ENCODE measurements at places on chromosomes 12 and 14.

DNA sequence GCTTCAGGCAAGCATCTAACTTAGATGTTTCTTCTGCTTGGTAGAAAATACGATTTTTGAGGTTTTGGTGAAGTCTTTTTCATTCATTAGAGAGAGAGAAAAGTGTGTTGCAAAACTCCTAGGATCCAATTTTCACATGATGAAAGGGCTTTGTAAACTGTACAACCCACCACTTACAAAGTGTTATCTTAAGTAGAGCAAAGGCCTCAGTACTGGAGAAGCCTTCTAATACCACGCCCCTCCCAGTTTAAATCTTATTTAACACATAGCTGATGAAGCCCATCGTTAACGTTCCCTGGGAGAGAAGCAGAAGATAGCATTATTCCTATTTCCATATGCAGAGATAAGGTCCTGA lies 869 bp downstream of the APOLD1 start:
- no peak for DNase-seq

GRCh38 chr14:74062809-74063150 lies 21.5 kb downstream of the ALDH6A1 start:
- DNase-seq = no peak

DNA sequence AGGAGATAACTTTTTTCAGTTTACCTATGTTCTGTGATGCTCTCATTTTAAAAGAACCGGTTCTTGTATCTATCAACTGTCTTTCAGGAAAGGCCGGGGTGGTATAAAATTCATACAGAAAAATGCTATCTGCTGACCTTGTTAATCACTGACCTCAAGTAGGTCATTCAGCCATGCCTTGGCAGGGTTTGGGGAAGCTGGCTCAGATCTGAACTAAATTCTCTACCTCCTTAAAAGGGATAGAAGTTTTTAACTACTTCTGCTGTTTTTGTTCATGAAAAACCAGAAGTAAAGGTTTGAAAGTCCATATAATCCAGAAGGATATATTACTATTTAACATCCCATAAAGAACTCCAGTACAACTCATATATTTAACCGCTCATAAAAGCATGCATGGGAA lies 10.1 kb downstream of the MYRFL start:
- no peak for DNase-seq

DNA sequence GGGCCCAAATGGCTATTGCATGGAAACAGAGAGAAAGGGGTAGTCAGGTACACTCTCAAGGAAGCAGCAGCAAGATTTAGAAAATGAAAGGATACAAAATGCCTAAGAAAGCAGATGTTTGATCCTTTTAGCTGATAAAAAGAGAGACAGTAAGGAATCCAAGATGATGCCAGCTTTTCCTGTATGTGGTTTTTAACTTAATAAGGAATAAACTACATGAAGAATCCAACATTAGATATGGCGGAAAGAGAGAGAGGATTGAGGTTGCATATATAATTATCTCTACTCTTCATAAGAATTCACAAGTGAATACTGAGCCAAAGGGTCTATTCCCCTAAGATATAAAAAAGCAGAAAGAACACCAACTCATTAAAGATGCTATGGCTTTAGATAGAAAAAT lies 11.6 kb downstream of the TMED10 start:
- no peak for DNase-seq

DNA sequence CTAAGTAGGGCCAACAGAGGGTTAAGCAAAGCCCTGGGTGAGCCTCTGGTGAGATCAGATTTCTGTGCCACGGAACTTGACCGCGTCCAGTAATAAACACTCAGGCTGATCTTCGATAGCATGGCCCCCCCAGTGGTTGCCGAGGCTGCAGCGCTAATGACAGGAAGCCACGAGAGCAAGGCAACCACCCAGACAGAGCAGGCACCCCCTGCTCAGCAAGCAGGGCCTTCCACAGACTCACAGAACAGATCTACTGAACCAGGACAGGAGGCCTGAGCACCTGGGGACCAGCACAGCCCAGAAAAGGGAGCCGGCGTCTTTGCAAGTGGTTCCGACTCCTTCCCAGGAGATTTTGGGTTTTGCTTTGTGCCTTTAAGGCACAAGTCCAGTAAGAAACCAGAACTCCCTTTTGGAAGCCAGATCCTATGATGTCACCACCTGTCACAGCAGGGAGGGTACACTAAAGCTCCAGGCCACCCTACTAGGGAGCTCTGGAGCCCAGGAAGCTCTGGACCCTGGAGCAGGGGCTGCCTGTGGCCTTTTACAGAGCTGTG lies 42.3 kb downstream of the BCL11B start:
- no peak for DNase-seq

DNA sequence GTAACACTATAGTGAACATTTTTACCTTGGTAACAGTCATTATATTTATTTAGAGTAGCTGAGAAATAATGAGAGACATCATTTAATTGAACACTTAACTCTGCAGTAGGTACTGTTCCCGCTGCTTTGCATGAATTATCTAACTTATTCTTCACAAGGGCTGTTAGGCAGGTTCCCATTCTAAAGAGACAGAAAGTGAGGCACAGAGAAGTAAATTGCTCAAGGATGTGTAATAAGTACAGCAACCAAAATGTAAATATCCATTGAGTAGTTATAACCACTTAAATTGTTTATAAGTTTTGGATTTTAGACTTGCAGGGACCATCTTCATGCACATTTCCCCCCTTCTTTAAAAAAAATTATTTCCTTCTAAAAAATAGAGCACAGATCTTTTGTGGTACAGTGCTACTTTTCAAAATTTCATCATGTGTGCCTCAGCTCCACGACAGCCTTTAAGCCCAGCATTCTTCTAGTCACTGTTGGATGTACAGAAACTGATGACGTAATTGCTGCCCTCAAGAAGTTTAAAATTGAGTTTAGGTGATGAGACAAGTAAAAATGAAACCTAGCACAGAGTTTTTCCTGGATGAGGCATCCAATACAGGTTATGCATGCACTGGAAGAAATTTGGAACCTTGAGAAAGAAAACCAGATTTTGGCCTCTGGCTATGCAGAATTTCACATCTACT lies 6.0 kb upstream of the MANSC4 start:
- DNase-seq = no peak

- DNase-seq = no peak
Observed at GRCh38 chr12:79964100-79964627, 29.3 kb upstream of the PPP1R12A start.

- DNase-seq = no peak
Observed at GRCh38 chr12:76720068-76720467, 43.8 kb upstream of the ZDHHC17 start.

DNA sequence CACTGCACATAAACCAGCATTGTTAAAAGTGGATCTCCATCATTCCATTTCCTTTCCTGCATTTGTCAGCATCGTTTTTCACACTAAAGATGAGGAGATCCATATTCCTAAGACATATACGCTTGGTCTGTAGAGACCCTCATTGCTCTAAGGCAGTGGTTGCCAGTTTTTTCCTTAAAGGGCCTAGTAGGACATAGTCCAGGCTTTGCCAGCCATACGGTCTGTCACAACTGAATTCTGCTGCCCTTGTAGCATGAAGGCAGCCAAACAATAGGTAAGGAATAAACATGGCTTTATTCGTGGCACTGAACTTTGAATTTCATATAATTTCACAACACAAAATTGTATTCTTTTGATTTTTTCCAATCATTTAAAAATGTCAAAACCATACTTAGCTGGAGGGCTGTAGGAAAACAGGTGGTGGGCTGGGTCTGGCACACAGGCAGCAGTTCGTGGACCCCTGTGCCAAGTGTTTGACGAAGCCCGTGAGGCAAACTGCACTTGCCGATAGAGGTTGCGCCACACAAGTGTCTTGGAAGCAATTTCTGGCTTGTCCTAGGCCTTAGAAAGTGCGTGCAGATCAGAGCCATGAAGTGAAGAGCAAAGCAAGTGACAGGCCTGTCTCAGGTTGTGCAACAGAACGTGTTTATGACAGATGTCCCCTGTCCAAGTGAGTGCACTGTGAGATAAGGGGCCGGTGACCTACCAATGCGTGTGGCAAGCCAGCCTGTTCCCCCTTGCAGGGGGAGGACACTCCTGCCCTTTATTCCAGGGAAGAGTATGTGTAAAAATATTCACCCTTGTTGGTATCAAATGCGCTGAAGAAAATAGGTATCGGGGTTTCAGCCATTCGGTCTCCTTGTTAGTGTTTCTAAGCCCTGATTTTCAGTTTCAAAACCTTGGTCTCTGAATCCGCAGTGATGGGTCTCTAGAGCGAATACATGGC lies 916 bp upstream of the CHPT1 start:
- peak; percentile 49 for DNase-seq

DNA sequence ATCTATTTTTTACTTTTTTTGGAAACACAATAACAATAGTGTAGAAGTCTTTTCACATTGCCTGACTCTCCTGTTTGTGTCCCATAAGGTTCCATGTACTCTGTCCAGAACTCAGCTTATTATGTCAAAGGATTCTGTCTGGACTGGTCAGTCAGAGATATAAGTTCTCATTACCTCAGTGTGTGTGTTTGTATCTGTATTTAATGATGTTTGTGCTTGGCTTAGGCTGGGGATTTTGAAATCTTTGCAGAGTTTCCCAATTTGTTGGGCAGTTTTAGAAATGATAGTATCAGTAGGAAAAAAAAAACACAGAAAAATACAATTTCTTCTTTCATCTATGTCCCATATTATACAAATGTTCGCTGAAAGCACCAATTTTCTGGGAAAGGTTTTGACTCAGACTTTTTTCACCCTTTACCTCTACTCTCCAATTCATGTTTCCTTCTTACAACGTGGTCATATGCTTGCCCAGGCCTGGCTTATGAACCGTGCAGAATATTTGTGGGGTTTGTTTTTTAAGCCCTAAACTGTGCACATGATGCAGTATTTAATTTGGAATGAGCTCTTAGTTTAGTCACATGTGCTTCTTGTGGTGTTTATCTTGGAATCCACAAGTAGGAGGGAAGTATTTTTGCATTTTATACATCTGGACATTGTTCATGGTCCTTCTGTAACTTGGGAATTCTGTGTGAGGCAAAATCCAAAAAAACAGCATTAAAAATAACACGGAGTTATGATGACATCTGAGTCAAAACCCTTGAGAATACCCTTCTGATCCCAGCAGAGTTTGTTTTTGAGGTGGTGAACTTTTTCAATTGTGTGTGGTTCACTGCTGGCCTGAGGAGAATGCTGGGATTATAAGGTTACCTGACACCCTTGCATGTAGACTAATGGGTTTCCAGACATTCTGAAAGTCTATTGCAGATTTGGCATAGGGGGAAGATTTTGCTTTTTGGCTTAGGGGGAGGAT lies 121.2 kb downstream of the RAD51B start:
- no peak for DNase-seq

- no peak for DNase-seq
Observed at GRCh38 chr12:76237086-76237701, 111.0 kb downstream of the BBS10 start.

- DNase-seq = peak; percentile 47
Observed at GRCh38 chr14:70257526-70257925, 68.8 kb upstream of the SLC8A3 start.

- DNase-seq = no peak
Observed at GRCh38 chr12:53740130-53740491, 11.7 kb downstream of the CISTR start.

DNA sequence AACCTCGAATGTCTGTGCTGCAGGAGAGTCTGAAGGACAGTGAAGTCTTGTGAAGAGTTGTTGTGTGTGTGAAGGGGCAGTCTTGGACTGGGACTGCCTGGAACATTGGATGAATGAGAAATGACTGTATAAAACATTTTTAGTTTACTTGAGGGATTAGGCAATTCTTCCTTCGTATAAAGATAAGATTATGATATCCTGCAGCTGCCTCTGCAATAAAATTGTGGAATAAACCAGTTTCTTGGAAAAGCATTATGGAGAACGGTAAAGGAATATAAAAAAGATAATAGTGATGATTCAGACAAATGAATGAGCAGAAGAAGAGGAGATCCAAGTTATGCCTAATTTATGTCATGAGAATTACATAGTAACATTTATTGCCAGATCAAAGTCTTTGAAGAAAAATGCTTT lies 30.9 kb upstream of the LUM start:
- no peak for DNase-seq

DNA sequence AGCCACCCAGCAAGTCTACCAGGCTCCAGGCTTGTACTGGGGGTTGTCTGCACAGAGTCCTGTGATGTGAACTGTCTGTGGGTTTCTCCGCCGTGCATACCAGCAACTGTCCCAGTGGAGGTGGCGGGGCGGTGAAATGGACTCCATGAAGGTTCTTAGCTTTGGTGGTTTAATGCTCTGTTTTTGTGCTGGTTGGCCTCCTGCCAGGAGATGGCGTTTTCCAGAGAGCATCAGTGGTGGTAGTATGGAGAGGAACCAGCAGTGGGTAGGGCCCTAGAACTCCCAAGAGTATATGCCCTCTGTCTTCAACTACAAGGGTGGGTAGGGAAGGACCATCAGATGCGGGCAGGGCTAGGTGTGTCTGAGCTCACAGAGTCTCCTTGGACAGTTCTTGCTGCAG lies 303.8 kb downstream of the TMEM121 start:
- DNase-seq = no peak

- DNase-seq = no peak
Observed at GRCh38 chr14:53368066-53368465, 214.9 kb upstream of the DDHD1 start.

DNA sequence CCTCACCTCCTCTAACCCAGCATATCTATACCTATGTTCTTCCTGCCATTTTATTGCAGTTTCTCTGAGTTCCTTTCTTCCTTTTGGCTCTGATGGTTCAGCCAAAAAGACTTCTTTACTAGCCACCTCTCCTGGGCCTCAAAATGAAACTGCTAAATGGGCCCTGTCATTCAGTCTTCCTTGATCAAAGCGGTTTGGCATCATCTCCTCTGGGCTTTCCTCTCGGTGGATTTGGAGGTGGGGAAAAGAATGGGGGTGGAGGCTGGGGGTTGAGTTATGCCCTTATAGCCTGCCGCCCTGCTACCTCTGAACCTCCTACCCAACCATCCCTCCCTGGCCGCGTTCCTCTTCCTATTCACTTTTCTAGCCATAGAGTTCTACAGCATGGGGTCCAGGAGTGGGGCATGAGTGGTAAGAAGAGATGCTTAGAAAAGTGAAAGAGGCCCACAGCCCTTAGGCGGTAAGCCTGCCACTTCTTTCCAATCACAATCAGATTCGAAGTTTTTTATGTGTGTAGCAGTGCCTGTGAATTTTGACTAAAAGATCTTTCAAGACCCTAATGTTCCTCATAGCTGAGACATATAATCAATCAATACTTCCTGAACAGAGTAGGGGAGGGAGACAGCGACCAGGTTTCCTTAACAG lies 2.5 kb downstream of the AJUBA start:
- no peak for DNase-seq

GRCh38 chr12:91952916-91953315 lies 192.7 kb downstream of the BTG1 start:
- DNase-seq = no peak

DNA sequence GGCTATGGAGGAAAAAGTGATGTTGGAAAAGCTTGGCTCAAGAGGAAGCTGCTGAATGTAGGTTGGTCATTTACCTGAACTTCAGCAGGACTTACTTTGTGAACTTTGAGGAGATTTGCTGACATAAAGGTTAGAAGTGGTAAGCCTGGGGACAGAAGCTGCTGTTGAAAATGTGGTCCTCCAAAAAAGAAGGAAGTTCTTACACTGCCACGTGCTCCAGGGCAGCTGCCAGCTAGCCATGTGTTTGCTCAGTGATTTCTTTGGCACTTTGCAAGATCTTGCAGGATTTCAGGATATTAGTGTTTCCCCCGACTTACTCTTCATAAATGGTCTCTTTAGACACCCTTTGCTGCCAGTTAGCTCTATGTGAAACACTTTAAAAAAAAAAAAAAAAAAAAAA lies 14.8 kb upstream of the DYRK2 start:
- no peak for DNase-seq
